ENCODE measurements at places on chromosomes 2 and 18. TPM values are rescaled to one million over a fixed set of nuclear protein-coding genes. Genes with fewer than 3 reads are reported as not detected.

DNA sequence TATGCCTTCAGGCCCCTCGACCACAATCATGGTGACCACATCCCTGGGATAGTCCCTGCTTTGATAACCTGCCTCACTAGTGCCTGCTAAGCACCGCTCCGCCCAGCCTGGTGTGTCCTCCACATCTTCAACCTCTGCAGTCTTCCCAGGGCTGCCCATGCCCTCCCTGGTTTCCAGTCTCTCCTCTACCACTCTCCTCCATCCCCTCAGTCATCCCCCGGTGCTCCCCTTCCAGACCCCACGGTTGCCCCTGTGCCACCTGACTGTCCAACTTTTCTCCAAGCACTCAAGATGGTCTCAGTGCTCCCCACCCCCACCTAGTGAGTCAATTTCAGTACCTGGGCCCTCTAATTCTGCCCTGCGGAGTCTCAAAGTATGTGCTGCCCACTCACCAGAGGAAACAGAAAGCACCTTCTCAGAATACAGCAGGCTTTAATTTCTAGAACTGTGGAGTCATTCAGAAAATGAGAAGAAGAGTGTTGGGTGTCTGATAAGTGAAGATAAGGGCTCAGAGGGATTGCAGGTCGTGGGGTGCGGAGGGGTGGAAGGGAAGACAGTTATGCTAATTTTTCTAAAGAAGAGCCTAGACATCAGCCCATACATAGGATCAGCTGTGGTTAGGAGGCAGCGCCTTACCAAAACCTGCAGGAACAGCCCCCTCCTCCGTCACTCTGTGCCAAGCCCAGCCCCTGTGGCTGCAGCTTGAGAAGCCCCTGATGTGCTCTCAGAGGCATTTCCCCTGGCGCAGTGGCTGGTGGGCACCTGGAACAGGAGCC, 53.6 kb upstream of the CAB39 start:
- peak overlapping the region; percentile 78 for H3K27ac ChIP-seq
- H3K4me3 ChIP-seq = peak overlapping the region; percentile 46
- peaks cover 76% of the 10 kb centered on the region for H3K4me1 ChIP-seq
- no peak for DNase-seq
- no peaks in the 10 kb centered on the region for H3K36me3 ChIP-seq
- H3K27me3 ChIP-seq = no peaks in the 10 kb centered on the region

GRCh38 chr2:27893006-27893405, 2.5 kb downstream of the BABAM2 start:
- no peaks in the 10 kb centered on the region for H3K36me3 ChIP-seq
- H3K27ac ChIP-seq = no peak overlapping the region
- no peaks in the 10 kb centered on the region for H3K27me3 ChIP-seq

- H3K4me1 ChIP-seq = no peaks in the 10 kb centered on the region
- no peaks in the 10 kb centered on the region for H3K36me3 ChIP-seq
- DNase-seq = no peak
- H3K4me3 ChIP-seq = no peak overlapping the region
- H3K27ac ChIP-seq = no peak overlapping the region
Measured at GRCh38 chr2:10466801-10467200, 18.7 kb upstream of the ODC1 start.

DNA sequence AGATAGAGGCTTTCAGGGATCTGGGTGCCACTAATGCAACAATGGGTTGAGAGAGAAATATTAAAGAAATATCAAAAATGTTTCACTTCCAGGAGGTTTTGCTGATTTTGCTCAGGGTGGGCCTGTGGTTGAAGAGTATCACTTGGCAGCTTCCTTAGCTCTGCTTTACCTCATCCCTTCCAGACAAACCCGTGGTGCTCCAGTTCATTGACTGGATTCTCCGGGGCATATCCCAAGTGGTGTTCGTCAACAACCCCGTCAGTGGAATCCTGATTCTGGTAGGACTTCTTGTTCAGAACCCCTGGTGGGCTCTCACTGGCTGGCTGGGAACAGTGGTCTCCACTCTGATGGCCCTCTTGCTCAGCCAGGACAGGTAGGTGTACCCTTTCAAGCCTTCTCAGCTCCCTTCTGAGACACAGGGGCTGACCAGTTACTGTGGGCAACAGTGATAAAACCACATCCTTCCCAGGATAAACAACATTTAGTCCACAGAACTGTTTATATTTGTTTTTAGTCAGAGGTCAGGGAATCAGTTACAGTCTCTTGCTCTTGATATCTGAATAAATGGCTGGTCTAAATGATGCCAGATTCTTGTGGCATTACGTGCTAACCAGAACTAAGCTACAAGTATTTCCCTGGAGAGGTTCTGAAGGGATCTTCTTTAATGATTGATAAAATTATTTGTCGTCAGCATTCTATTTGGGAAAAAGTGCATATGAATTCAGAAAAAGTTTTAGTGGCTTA, 7.0 kb downstream of the SLC14A1 start:
- H3K36me3 ChIP-seq = no peaks in the 10 kb centered on the region
- H3K27ac ChIP-seq = no peak overlapping the region
- no peaks in the 10 kb centered on the region for H3K27me3 ChIP-seq
- H3K4me1 ChIP-seq = no peaks in the 10 kb centered on the region

DNA sequence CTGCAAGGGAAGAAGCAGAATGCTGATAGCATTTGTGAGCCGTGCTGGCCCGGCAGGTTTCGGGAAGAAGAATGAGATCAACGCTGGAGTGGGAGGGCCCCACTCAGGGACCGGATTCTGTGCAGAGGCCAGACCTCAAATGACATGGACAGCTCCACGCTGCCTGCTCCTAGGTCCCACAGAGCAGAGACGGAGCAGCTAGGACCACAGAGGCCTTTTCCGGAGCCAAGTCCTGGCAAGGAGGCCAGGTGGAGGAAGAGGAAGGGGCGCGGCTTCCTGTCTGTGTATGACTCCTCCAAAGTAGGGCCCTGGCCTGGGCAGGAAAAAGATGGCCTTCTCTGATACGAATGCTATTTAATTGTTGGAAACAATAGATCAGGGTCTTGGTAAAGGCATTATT, 139.9 kb downstream of the LRRC30 start:
- no peaks in the 10 kb centered on the region for H3K4me1 ChIP-seq
- H3K4me3 ChIP-seq = no peak overlapping the region
- no peaks in the 10 kb centered on the region for H3K27me3 ChIP-seq

GRCh38 chr2:182897137-182897536, 30.7 kb upstream of the FRZB start:
- H3K27me3 ChIP-seq = no peaks in the 10 kb centered on the region
- H3K36me3 ChIP-seq = no peaks in the 10 kb centered on the region
- H3K4me1 ChIP-seq = no peaks in the 10 kb centered on the region

GRCh38 chr18:79400091-79400590, 4.4 kb downstream of the NFATC1 start:
- H3K4me3 ChIP-seq = peak overlapping the region; percentile 45
- no peaks in the 10 kb centered on the region for H3K27me3 ChIP-seq
- H3K4me1 ChIP-seq = peaks cover 41% of the 10 kb centered on the region
- DNase-seq = peak; percentile 44
- no peaks in the 10 kb centered on the region for H3K36me3 ChIP-seq
- peak overlapping the region; percentile 47 for H3K27ac ChIP-seq

GRCh38 chr18:64333584-64333983, 184.7 kb upstream of the LINC00305 start:
- DNase-seq = no peak
- H3K4me1 ChIP-seq = no peaks in the 10 kb centered on the region
- H3K27me3 ChIP-seq = no peaks in the 10 kb centered on the region
- H3K36me3 ChIP-seq = no peaks in the 10 kb centered on the region
- no peak overlapping the region for H3K4me3 ChIP-seq

DNA sequence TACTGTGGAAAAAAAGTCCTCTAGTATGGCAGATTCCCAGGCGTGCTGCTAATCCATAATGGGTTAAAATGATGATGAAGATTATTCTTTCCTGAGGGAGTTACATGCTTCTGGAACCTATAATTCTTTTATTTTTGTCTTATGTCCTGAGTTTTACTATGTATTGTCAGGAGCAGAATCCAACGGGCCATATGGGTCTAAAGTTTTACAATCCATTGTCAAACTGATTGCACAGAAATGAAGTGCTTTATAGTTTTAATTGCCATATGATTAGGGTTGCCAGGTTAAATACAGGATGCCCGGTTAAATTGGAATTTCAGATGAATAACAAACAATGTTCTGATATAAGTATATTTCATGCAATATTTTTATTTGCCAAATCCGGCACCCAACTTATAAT, 100.9 kb upstream of the MAP3K20 start:
- H3K4me1 ChIP-seq = no peaks in the 10 kb centered on the region
- no peaks in the 10 kb centered on the region for H3K36me3 ChIP-seq
- H3K27me3 ChIP-seq = no peaks in the 10 kb centered on the region
- no peak overlapping the region for H3K27ac ChIP-seq
- DNase-seq = no peak
- H3K4me3 ChIP-seq = no peak overlapping the region

GRCh38 chr18:28999726-29000125, 822.8 kb upstream of the CDH2 start:
- H3K36me3 ChIP-seq = no peaks in the 10 kb centered on the region
- DNase-seq = no peak
- H3K4me3 ChIP-seq = no peak overlapping the region
- no peak overlapping the region for H3K27ac ChIP-seq

- no peak overlapping the region for H3K27ac ChIP-seq
- DNase-seq = no peak
- no peaks in the 10 kb centered on the region for H3K27me3 ChIP-seq
Measured at GRCh38 chr2:28906821-28907220, 12.4 kb downstream of the WDR43 start.

- peak overlapping the region; percentile 85 for H3K4me3 ChIP-seq
- peak overlapping the region; percentile 96 for H3K27ac ChIP-seq
- H3K27me3 ChIP-seq = no peaks in the 10 kb centered on the region
- peaks cover 7% of the 10 kb centered on the region for H3K36me3 ChIP-seq
- peaks cover 30% of the 10 kb centered on the region for H3K4me1 ChIP-seq
Measured at GRCh38 chr2:97664636-97664970, 759 bp upstream of the ACTR1B start.

DNA sequence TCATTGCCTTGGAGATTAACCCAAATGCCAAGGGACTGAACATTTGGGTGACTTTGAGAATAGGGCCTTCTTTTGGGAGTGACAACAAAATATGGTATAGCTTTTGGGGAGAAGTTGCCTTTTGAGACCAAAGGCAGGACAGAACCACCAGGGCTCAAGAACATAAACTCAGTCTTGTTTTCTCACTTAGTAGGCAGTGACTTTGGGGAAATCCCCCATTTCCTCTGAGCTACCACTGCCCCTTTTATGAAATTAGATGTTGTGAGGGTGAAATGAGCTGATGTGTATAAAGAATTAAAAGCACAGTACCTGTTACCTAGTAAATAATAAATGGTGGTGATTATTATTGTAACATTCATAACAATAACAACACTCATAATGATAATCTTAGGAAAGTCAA, 36.5 kb downstream of the GPD2 start:
- H3K36me3 ChIP-seq = no peaks in the 10 kb centered on the region
- H3K27me3 ChIP-seq = no peaks in the 10 kb centered on the region
- DNase-seq = no peak
- no peak overlapping the region for H3K27ac ChIP-seq

GRCh38 chr2:174608866-174609214, 11.2 kb upstream of the WIPF1 start:
- no peaks in the 10 kb centered on the region for H3K27me3 ChIP-seq
- H3K36me3 ChIP-seq = no peaks in the 10 kb centered on the region
- peaks cover 71% of the 10 kb centered on the region for H3K4me1 ChIP-seq
- no peak for DNase-seq

- no peak for DNase-seq
- H3K4me3 ChIP-seq = no peak overlapping the region
- H3K36me3 ChIP-seq = no peaks in the 10 kb centered on the region
- no peak overlapping the region for H3K27ac ChIP-seq
Measured at GRCh38 chr2:105442721-105443120, 43.9 kb upstream of the FHL2 start.

DNA sequence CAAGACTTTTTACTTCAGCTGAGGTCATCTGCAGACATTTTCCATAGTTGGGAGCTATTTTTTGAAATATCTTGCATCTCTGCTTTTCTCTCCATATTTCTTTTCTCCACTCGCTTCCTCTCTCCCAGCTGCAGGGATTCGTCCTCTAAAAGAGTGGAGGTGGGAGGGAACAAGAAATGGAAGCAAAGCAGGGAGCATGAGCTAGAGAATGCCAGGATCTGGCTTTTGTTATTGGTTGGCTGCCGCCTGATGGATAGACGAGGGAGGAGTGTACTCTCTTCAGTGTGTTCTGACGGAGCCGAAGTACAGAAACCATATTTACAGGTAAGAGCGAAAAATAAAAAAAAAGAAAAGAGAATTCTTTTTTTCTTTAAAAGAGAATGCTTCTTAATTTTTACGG, at the start of gene CSRNP3:
Gene CSRNP3, plus strand, starts transcription at position 282 of the 400 bp plus-strand sequence. CDS start 125,368 bp downstream, outside the sequence.
- no peaks in the 10 kb centered on the region for H3K27me3 ChIP-seq
- no peak for DNase-seq
- no peaks in the 10 kb centered on the region for H3K36me3 ChIP-seq
- H3K27ac ChIP-seq = no peak within 1 kb of the TSS
- H3K4me3 ChIP-seq = no peak within 1 kb of the TSS
- no peaks in the 10 kb centered on the region for H3K4me1 ChIP-seq

- no peaks in the 10 kb centered on the region for H3K36me3 ChIP-seq
- no peaks in the 10 kb centered on the region for H3K4me1 ChIP-seq
- H3K27me3 ChIP-seq = no peaks in the 10 kb centered on the region
- no peak overlapping the region for H3K4me3 ChIP-seq
- no peak overlapping the region for H3K27ac ChIP-seq
Measured at GRCh38 chr2:188897096-188897495, 77.1 kb upstream of the COL3A1 start.

DNA sequence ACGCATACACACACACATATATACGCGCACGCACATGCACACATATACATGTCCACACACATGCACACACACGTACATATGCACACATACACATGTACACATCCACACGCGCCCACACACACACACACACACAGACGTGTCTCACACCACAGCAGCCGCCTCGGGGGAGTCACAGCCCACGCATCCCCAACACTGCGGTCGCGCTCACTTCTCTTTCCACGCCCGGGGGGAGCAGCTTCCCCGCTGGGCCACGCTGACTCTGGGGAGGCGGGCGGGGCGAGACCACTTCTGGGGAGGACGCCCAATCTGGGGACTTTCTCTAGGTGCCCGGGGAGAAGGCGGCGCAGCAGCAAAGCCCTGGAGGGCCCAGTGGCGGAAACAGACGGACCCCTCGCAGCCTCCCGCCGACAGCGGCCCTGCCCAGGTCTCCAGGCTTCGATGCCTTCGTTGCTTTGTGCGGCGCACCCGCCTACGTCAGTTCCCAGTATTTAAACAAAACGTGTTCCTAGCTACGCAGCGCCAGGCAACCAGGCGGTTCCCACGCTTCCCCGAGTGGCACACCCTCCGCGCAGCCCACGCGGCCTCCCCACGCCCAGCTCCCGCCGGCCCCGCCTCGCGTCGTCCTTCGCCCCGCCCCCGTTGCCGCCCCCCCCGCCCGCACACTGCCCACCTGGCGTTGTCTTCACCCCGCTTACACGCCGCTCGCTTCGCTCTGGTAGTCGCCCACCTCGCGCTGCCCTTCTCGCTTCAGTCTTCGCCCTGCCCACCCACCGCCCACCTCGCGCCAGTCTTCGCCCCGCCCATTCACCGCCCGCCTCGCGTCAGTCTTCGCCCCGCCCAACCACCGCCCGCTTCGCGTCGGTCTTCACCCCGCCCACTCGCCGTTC, 810 bp upstream of the RBFA start:
- peak overlapping the region; percentile 92 for H3K27ac ChIP-seq
- H3K27me3 ChIP-seq = no peaks in the 10 kb centered on the region
- peak; percentile 74 for DNase-seq
- H3K4me1 ChIP-seq = peaks cover 21% of the 10 kb centered on the region

HOXD9 gene
- total RNA-seq = not detected

LYG2 gene
- total RNA-seq = not detected

KCNG2 gene
- total RNA-seq = not detected

DYNAP gene
- not detected for total RNA-seq

ADD2 gene
- 0.74 TPM for total RNA-seq

MATN3 gene
- total RNA-seq = not detected

PSMA8 gene
- total RNA-seq = 1.7 TPM

Data from CD8-positive, alpha-beta memory T cell (primary cell).